ENCODE measurements at places on chromosomes 16 and 17.
A peak's percentile ranks its signal among the peaks of the same experiment; 100 is the strongest.

GRCh38 chr16:65570261-65570660 lies 448.4 kb upstream of the CDH11 start:
- DNase-seq, result no peak

GRCh38 chr17:7589204-7589868 lies 558 bp downstream of the SOX15 start:
- DNase-seq, result peak; percentile 73

GRCh38 chr17:61733021-61733420 lies 130.3 kb downstream of the BRIP1 start:
- no peak for DNase-seq

- no peak for DNase-seq
Observed at GRCh38 chr16:50195276-50195675, 42.2 kb downstream of the TENT4B start.

GRCh38 chr16:72785886-72786285 lies 262.0 kb downstream of the ZFHX3 start:
- DNase-seq, result no peak

DNA sequence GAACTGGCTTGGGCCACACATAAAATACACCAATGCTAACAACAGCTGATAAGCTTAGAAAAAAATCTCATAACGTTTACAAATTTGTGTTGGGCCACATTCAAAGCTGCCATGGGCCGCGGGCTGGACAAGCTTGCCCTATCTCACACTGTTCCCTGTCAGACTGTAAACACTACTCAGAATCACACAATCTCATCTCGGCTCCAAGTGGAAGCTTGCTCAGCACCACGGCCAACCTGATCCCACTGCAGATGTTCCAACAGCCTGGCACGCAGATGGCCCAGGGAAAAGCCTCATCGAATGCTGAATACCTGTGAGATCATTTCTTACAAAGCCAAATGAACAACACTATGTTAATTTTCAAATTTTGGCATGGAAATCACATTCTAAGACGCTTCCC lies 125.8 kb downstream of the ANKRD11 start:
- DNase-seq, result no peak

- no peak for DNase-seq
Observed at GRCh38 chr17:61843435-61843834, 19.9 kb downstream of the BRIP1 start.

- DNase-seq, result no peak
Observed at GRCh38 chr17:77848257-77848656, 110.2 kb upstream of the TNRC6C start.

DNA sequence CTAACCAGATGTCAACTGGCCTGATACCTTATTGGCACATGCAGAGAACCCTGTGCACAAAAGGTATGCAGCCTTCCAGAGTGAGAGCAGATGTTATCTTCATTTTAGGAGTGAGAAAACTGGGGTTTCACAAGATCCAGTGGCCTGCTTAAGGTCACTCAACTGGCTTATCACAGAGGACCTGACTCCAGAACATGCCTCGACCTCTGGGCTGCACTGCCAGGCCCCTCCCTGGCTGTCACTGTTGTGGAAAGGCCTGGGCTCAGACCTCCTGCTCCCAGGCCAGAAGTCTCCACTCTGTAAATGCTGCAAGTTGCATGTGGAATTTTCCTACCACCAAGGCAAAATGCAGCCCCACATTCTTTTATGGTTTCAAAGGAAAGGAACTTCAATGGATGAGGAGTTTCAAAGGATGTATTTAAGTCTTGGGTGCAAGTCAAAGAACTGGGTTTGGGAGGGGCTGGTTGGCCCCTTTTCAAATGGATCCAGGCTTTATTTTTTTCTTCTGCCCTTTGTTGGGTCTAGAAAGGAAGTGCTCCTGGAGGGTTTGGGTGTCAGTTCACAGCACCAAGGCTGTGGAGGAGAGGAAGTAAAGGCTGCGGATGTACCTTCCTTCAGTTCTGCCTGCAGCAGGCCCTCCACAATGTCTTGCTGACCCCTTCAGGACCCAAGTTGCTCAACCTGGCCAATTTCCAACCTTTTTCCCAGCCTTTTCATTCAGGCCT lies 30.4 kb upstream of the SMPD3 start:
- DNase-seq, result no peak

DNA sequence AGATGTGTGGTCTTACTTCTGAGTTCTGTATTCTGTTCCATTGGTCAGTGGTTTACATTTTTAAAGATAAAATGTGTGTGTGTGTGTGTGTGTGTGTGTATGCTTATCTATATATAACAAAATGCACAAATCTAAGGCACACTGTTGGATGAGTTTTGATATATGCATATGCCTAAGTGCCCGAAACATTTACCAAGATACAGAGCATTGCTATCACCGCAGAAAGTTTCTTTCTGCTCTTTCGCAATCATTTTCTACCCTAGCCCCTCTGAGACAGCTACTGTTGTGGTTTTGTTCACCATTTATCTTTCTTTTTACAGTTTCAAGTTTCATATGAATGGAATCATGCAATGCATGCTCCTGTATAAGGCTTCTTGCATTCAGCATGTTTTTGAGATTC lies 97.0 kb downstream of the MRTFB start:
- DNase-seq, result no peak

DNA sequence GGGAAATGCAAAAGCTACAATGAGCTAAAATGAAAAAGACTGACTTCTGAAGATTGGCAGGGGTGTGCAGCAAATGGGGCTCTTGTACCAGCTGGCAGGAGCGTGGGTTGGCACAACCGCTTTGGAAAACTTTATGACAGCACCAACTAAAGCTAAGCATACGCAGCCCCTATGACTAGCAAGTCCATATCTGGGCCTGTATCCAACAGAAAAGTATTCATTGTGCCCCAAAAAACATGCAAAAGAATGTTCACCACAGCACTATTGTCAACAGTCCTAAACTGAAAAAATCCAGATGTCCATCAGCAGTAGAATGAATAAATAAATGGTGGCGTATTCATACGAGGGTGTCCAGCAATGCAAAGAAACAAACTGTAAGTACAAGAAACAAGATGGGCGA lies 22.6 kb upstream of the ITGA3 start:
- DNase-seq, result no peak

DNA sequence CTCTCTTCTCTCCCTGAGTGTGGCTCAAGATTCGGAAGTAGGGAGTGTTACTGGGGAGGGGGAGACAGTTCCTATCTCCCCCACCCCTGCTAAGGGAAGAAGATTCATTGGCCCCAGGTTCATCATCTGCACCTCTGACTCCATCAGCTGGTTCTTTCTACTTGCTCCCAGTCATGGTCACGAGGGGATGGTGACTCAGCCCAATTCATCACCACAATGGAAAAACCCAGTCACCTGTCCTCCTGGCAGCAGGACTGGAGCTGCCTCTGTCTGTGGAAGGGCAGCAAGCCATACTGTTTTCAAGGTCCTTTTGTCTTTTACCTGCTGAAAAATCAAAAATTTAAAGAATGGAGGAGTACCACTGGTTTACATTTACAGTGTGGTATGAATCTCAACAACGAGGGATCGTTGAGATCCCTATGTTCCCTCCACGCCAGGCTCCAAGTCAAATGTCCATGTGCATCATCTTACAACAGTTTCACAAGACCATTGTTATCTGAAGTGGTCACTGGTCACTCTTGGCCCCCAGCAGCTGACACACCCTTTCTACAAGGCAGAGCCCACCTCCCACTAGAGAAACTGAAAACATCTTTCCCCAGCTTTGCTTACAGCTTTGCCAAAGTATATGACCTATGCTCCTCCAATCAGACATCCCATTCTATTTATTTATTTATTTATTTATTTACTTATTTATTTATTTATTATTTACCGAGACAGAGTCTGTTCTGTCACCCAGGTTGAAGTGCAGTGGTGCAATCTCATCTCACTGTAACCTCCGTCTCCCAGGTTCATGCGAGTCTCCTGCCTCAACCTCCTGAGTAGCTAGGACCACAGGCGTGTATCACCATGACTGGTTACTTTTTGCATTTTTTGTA lies 40.4 kb upstream of the NDRG4 start:
- DNase-seq, result peak; percentile 55

DNA sequence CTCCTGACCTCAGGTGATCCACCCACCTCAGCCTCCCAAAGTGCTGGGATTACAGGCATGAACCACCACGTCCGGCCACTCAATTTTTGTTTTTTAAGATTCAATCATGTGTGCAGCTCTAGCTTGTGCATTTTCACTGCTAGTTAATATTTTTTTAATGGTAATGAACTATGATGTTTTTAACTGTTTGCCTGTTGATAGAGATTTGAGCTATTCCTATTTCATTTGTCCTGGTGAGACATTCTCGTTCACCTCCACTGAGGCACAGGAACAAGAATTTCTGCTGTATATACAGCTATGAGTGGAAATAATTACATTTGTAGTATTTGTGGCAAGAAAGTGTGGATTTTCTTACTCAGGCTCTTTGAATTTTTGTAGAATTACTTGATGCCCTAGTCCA lies 137.7 kb upstream of the MYOCD start:
- DNase-seq, result no peak

DNA sequence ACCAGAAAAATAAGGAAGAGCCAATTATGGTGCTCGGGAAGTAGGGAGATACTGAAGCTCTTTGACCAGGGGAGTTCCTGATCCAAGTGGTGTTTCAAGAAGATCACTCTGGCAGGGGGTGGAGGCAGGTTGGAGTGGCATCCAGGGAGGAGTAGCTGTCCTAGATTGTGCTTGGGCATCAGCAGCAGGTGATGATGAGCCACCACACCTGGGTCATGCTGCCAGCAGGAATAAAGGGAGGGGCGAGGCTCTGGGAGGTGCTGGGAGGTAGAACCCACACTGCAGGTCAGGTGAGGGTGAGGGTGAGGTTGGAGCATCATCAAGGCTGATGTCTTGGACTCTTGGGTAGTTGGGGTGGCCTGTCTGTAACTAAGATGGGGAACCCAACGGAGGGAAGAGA lies 35.4 kb upstream of the ADGRG1 start:
- no peak for DNase-seq

GRCh38 chr16:21189311-21189710 lies 22.1 kb downstream of the ZP2 start:
- DNase-seq, result no peak

DNA sequence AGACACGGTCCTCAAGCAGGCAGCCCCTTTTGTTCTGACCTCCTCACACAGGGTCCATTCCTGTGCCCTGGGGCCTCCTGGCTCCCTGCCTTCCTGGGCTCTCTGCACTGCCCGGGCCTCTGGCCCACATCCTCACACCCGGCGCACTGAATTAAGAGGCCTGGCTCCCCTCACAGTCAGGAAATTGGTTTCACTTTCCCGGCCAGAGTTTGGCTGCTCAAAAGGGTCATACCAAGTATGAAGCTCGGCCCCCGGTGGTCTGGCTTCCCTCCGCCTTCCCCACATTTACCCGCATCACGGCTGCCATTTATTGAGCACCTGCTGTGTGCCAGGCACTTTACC lies 220.0 kb downstream of the NTN1 start:
- DNase-seq, result no peak

DNA sequence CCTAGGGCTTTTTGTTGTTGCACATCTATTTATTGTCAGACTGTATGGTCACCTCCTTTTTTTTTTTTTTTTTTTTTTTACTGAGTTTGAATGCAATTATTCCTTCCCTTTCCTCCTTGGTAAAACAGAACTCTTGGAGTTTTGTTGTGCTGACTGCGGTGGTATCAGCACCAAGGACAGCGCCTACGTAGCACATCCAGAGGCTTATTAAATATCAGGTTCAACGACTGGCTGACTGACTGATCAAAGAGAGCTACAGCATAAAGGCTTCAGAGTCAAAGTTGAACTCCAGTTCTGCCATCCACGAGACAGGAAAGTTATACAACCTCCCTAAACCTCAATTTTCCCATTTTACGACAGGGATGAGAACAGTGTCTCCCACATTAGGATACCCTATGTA lies 86.1 kb upstream of the RBFOX1 start:
- DNase-seq, result no peak

DNA sequence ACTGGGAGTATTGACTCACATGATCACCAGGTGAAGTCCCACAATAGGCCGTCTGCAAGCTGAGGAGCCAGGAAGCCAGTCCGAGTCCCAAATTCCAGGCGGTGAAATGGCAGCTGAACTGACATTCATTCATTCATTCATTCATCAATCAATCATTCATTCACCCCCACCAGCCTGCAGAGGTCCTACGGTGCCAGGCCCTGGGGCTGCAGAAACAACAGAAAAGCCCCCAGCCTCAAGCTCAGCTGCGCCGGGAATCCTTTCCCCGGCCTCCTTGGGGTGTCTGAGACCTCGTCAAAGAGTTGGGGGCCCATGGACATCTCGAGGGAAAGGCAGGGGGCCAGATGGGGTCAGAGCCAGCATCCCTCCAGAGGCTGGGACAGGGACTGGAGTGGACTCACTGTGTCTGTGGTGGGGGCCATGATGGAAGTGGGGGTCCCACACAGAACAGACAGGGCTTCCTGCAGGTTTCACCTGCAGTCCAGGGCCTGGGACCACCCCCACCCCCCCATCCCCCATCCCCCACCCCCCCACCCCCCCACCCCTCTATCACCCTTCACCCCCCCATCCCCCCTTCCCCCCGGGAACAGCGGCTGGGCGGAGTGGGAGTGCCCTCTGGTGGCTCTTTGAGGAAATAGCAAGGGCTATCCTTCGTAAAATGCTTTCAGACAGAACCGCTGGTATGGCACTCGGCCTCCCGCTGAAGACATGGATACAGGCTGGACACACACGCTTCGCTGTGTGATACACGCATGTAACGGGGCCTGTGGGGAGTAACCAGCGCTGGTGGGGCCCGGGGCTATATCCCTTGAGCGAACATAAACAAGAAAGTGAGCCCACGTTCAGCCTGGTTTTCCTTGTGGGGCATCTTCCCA lies 8.5 kb upstream of the ZC3H18 start:
- DNase-seq, result peak; percentile 45

DNA sequence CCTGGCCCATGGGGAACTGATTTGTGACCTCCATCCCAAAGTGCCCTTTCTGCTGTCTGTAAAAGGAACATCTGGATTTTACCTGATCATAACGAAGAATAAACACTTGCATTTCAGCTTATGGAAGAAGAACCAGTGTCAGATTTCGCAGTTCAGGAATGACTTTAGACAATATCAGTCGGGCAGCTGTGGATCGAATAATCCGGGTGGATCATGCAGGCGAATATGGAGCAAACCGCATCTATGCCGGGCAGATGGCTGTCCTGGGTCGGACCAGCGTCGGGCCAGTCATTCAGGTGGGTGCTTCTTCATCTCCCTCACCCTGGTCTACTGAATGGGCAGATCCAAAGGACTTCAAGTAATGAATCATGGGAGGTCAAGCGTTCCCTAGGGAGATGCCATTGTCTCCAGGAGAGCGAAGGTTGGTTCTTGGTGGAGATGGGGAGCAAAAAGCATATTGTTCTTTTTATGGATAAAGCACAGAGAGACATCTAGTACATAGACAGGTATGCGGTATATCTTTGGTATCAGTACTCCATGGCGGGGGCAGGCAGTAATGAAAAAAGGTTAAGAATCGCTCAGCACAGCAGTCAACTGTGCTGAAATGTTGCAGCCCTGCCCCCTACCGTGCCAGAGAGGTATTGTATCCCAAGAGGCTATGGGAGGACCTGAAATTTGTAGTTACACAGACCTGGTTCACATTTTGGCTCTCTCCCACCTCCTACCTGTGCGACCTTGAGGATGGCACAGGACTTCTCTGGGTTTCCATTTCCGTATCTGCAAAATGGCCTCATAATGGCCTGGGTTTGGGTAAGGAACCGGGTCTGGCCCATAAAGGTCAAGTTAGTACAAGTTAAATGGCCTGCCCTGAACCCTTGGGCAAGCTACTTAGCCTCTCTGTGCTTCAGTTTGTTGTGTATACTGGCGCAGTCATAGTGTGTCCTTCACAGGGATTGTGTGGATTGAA lies 4.7 kb downstream of the COQ7 start:
- peak; percentile 60 for DNase-seq
